8988T (cell line): ENCODE measurements at places on chromosomes 11 and 22.

DNA sequence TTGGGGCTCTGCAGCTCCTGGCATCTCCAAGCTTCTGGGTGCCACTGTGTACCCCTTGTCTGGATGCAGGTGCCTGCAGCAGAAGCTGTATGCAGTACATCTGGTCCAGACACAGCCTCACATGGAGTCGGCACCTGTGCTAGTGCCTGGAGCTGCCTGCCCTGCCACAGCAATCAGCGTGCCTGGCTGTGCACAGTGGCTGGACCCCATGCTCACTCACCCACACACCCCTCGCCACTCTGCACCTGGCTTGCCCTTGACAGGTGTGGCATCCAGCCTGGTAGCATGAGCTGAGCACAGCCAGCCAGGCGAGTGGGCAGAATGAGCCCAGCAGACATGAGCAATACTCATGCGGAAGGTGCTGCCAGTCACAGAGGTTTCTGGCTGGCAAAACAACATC is 19.5 kb upstream of the OR6A2 start:
- DNase-seq, result no peak

- no peak for DNase-seq
These were observed 14.3 kb upstream of the ACCSL start for GRCh38 chr11:44033411-44033850.

DNA sequence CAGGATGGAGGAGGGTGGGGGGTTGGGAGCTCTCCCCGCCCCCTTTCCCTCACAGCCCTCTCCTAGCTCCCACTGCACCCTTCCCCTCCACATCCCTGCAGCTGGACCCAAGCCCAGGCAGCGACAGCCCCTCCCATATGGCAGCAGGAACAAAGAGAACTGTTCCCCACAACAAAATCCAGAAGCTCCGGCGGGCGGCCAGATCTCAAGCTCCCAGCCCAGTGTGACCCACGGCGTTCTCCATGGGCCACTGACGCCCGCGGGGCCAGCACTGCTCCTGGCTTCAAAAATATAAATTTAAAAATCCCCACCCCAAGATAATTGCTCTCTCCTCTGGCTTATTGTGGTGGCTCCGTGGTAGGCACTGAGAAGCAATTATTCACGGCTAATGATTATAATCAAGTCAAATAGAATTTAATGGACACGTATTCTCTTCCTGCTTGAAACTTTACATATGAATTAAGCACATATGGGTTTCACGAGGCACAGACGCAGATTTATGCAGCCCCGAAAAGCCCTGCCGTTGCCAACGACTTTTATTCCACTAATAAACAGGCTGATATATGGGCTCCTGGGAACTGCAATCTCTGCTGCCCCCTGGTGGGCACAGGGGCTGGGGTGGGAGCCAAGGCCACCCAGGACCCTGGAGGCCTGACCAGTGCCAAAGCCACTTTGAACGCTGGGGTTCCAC is 17.5 kb downstream of the MACROD1 start:
- DNase-seq, result peak; percentile 91

DNA sequence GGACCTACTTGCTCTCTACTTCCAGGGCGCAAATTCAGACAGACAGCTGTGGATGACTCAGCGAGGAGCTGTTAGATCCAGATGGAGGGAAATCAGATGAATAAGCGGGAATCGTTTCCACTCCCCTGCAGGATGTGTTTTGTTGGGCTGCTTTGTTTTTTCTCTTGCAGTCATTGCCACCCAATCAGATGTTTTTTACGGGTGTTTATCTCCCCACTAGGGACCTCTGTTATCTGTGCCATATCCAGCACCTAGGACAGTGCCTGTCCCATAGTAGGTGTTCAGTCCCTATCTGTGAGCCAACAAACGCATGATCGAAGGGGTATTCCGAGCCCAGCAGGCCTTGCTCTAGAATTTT is 51.1 kb upstream of the PARVG start:
- no peak for DNase-seq

DNA sequence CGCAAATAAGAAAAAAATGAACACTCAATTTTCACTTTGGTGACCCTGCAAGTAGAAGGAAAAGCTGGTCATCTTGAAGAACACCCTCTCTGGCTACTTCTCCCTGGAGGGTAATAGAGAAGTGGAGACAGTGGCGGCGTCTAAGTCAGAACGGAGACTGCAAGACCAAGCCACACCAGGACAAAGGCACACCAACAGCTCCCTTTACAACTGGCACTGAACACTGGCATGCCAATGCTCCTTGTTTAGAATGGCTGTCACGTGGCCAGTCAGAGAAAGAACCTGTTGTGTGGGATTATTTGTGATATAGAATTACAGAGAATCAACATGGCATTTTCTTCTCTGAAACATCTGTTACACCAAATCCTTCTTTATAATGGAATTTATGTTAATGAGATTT is 61.3 kb upstream of the YPEL1 start:
- no peak for DNase-seq

GRCh38 chr11:114073007-114073827 is 13.7 kb downstream of the ZBTB16 start:
- DNase-seq, result no peak

DNA sequence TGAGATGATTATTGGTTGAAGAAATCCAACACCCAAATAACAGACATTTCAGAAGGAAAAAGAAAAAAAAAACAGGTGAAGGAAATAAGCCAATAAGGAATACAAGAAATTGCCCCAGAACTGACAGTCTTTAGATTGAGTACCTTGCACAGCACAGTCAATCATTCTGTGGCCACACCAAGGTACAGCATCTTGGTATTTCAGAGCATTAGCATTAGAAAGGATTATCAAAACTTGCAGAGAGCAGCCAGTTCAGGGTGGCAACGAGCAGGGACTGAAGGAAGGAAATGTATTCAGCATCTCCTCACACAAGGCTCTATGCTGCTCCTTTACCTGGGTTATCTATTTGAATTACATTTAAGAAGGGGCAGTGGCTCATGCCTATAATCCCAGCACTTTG is 2.1 kb downstream of the ADA2 start:
- no peak for DNase-seq

DNA sequence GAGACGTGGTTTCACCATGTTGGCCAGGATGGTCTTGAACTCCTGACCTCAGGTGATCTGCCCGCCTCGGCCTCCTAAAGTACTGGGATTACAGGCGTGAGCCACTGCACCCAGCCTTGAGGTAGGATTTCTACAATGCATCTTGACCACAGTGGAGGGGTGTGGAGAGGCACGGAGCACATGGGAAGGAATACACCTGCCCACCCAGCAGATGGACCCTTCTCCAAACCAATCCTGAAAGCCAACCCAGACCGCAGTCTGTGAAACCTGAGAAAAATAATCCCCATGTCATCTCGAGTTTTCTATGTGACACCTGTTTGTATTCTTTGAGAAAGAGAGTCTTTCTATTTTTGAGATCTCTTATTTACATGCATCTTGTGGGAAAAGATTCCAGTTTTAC is 32.5 kb downstream of the LGR4 start:
- no peak for DNase-seq

DNA sequence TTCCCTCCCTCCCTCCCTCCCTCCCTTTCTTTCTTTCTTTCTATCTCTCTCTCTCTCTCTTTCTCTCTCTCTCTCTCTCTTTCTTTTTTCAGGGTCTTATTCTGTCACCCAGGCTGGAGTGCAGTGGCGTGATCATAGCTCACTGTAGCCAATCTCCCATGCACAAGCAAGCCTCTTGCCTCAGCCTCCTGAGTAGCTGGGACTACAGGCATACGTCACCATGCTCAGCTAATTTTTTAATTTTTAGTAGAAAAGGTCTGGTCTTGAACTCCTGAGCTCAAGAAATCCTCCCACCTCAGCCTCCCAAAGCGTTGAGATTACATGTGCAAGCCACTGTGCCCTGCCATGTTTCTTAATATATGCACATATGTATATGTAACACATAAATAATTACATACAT is 19.0 kb downstream of the TSKU start:
- no peak for DNase-seq

GRCh38 chr11:70399681-70400112 is 1.4 kb downstream of the CTTN start:
- peak; percentile 92 for DNase-seq

DNA sequence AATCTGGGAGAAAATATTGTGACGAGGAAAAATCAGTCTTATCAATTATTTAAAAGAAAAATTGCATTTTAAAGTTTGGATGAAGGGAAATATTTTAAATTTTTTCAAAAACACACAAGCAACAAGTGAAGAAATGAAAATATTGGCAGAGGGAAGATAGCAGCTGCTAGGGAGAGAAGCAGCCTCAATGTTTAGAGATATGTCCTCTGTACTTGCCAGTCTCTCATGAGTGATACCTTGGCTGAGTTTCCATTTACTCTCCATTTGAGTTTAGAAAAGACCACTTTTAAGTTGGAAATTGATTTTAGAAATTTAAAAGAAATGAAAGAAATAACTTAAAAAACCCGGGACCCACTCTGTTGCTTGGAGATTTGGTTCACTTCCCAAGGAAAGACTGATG is 88.6 kb upstream of the DBX1 start:
- DNase-seq, result no peak
